Thymus (tissue), 14 donors: ENCODE measurements at places on chromosomes 4 and X. TPM values are rescaled to one million over a fixed set of nuclear protein-coding genes. Genes with fewer than 3 reads are reported as not detected.

- no peak within 1 kb of the TSS for H3K4me3 ChIP-seq
- no peak for DNase-seq
- H3K36me3 ChIP-seq: no peaks in the 10 kb centered on the region
- no peaks in the 10 kb centered on the region for H3K4me1 ChIP-seq
These were observed at the start of gene LRRC66 for GRCh38 chr4:52019936-52020657. Gene LRRC66, minus strand, starts transcription at chr4:52020363. Its CDS starts 2,750 bp downstream, at chr4:52017613.

- H3K27me3 ChIP-seq: no peaks in the 10 kb centered on the region
- H3K4me1 ChIP-seq: no peaks in the 10 kb centered on the region
- no peak for DNase-seq
- H3K36me3 ChIP-seq: no peaks in the 10 kb centered on the region
These were observed 129.8 kb downstream of the MXRA5 start for GRCh38 chrX:3216581-3217180.

DNA sequence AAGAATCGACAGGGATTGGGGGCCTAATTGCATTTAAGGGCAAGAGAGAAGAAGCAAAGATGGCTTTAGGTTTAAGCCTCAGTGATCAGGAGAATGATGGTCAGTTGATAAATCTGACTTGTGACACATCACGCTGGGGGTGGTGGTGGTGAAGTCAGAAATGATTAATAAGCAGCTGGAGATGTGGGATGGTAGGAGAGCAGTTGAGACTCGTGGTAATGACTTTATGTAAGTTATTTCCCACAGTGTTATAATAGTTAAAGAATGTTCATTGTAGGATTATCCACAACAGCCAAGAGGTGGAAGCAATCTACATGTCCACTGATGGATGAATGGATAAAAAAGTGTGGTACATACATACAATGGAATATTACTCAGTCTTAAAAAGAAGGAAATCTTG lies 178.9 kb upstream of the GPC4 start:
- no peaks in the 10 kb centered on the region for H3K36me3 ChIP-seq
- H3K27ac ChIP-seq: no peak overlapping the region
- H3K4me1 ChIP-seq: no peaks in the 10 kb centered on the region
- no peak overlapping the region for H3K4me3 ChIP-seq
- no peaks in the 10 kb centered on the region for H3K27me3 ChIP-seq

- H3K27ac ChIP-seq: no peak overlapping the region
- H3K4me3 ChIP-seq: no peak overlapping the region
- no peaks in the 10 kb centered on the region for H3K36me3 ChIP-seq
- H3K27me3 ChIP-seq: no peaks in the 10 kb centered on the region
- no peaks in the 10 kb centered on the region for H3K4me1 ChIP-seq
- no peak for DNase-seq
These were observed 888.2 kb downstream of the RAB28 start for GRCh38 chr4:12595986-12596385.

DNA sequence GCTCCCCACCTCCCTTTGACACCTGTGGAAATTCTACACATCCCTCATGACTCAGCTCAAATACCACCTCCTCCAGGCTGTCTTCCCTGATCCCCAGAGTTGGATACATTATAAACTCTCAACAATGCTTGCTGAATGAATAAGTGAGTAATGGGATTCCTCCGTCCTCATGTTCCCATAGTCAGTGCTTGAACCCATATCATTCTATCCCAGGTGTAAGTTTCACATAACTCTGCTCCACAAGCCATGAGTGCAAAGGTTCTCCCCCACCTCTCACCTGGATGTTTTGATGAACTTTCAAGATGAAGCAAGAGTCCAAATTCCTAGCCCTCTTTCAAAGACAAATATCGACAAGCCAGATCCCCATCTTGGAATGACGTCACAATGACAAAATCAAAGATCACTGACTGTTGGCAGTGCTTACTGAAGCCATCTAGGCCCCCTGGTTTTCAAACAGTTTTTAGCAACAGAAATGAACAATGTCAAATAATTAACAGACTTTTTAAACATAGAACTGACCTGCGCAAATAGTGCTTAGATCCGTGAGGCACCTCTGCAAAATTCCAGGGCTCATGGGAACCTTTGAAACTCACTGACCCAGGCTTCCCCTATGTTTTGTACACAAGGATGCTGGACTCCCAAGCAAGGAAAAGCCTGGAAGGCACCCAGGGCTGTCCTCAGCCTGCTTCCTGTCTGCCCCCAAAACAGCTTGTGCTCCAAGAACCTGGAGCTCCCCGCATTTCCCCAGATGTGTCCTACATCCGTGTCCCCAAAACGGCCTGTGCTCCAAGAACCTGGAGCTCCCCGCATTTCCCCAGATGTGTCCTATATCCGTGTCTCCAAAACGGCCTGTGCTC lies 4.0 kb downstream of the SLC2A9 start:
- peaks cover 3% of the 10 kb centered on the region for H3K4me1 ChIP-seq
- no peak overlapping the region for H3K27ac ChIP-seq
- H3K4me3 ChIP-seq: no peak overlapping the region

DNA sequence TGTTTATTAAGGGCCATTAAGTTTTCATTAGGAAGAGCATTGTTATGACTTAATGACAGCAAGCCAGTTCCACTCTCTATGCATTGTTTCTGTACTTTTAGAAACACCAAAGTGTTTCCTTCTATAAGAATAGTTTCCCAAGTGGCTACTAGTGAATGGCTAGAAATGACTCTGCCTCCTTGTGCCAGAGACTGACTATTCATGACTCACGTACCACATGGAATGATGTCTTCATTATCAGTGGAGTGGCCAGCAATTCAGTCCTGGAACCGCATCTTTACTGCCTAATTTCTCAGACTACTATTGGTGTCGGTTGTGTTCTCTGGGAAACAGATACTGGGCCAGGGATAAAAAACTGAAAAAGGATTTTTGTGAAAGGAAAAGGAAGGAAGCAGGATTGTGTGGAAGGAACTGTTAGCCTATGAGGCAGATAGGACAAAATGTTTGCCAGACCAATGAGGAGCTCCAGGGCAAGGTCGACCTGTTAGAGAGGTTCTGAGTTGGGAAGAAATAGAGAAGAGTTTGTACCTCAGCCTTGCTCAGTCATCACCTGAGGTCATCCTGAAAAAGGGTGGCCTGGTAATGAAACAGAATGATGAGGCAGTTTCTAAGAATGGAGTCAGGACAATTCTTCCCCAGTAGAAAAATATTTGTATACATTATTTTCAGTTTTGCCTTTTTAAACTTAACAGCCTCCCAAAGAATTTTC lies 218.6 kb downstream of the SPCS3 start:
- no peak overlapping the region for H3K27ac ChIP-seq
- H3K27me3 ChIP-seq: no peaks in the 10 kb centered on the region
- H3K4me1 ChIP-seq: no peaks in the 10 kb centered on the region
- H3K36me3 ChIP-seq: no peaks in the 10 kb centered on the region
- no peak overlapping the region for H3K4me3 ChIP-seq

DNA sequence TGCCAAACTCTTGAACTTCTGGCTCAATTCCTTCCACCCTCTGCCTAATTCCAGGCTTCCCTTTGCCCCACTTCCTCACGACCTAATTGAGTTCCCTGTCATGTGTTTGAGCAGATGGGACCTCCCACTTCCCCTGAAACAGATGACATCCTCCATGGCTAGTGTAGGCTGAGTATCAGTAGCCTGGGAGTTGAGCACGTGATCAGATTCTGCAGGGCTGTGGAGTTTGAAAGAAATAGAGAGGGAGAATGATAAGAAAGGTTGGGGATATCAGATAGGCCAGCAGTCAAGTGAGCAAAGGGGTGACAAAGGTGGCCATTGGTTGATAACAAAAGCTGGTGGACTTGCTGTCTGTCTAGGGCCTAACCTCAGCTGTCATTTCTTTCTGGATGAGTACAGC lies 18.8 kb upstream of the NWD2 start:
- H3K27ac ChIP-seq: no peak overlapping the region
- no peaks in the 10 kb centered on the region for H3K36me3 ChIP-seq

DNA sequence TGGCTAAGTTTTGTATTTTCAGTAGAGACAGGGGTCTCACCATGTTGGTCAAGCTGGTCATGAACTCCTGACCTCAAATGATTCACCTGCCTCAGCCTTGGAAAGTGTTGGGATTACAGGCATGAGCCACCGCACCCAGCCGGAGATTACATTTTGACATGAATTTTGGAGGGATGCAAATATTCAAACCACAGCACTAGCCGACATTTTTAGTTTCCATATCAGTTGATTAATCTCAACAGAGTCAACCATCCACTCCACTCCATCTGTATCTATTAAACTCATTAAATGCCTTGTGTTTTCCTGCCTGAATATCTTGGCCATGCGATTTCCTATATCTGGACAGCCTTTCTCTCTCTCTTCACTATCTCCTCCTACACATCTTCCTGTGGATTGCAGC lies 64.1 kb upstream of the PDGFRA start:
- no peaks in the 10 kb centered on the region for H3K27me3 ChIP-seq
- DNase-seq: no peak
- H3K4me1 ChIP-seq: no peaks in the 10 kb centered on the region
- H3K27ac ChIP-seq: no peak overlapping the region
- no peaks in the 10 kb centered on the region for H3K36me3 ChIP-seq
- H3K4me3 ChIP-seq: no peak overlapping the region

DNA sequence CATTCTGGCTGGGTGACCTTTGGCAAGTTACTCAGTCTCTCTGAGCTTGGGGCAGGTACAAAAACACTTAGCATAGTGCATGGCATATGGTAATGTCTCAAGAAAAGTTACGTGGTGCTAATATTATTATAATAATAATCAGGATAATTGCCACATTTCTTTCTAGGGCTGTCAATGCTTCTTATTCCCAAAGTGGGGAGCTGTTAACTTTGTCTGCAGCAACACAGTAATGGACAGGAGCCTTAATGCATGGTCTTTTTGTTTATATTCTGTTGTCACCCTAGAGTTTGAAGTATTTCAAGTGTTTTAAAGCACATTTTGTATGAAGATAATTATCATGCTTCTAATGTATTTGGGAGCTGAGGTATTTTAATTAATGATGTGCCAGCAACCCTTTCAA lies 121.8 kb downstream of the FHIP1A start:
- DNase-seq: no peak
- no peaks in the 10 kb centered on the region for H3K27me3 ChIP-seq
- H3K4me3 ChIP-seq: no peak overlapping the region
- H3K27ac ChIP-seq: no peak overlapping the region

DNA sequence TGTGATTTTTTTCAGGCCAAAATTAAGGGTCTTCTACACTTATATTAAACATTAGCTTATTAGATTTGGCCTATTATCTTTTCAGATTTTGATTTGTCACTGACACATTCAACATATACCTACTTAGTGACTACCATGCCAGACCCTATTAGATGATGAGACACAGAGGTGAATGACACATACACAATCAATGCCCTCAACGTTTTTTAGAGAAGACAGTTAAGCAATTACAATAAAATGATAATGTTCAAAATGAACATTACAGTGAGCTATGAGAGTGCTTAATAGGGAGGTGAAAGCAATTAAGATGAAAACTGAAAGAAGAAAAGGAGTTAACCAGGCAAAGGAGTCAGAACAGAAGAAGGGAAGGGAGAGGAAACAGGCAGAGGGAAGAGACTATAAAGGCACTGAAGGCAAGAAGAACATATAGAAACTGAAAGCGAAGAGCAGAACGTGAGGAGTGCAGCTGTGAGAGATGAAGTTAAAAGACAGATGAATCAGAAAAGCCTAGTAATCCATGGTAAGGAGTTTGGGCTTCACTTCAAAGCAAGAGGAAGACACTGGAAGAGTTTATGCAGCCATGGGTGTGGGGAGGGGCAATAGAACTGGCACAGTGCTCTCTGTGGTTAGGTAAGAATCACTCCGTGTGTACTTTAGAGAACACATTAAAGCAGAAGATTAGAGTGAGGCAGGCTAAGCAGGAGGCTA lies 119.0 kb downstream of the REELD1 start:
- no peak overlapping the region for H3K4me3 ChIP-seq
- H3K36me3 ChIP-seq: no peaks in the 10 kb centered on the region
- no peaks in the 10 kb centered on the region for H3K27me3 ChIP-seq
- no peak overlapping the region for H3K27ac ChIP-seq
- peaks cover 8% of the 10 kb centered on the region for H3K4me1 ChIP-seq

DNA sequence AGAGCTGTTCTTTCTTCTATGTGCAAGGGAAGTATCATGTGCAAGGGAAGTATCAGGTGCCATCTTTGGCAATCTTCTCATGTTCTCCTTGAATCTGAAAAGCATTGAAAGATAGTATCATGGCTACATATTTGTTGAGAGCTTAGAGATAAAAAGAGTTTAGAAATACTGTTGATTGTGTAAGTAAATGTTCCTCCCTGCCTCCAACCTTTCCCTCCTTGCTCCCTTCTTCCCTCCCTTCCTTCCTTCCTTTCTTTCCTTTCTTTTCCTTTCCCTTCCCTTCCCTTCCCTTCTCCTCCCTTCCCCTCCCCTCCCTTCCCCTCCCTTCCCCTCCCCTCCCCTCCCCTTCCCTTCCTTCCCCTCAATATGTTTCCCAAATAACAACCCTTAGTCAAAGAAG lies 108.7 kb downstream of the GBA3 start:
- H3K27me3 ChIP-seq: no peaks in the 10 kb centered on the region
- no peak for DNase-seq
- no peak overlapping the region for H3K4me3 ChIP-seq

GRCh38 chr4:61182915-61183314 lies 17.2 kb upstream of the ADGRL3 start:
- H3K4me3 ChIP-seq: no peak overlapping the region
- H3K27me3 ChIP-seq: no peaks in the 10 kb centered on the region
- no peak for DNase-seq
- no peaks in the 10 kb centered on the region for H3K4me1 ChIP-seq
- no peak overlapping the region for H3K27ac ChIP-seq

GRCh38 chr4:1175635-1176229 lies 3.3 kb upstream of the SPON2 start:
- peaks cover 17% of the 10 kb centered on the region for H3K4me1 ChIP-seq
- no peak for DNase-seq
- H3K27ac ChIP-seq: no peak overlapping the region
- peaks cover 25% of the 10 kb centered on the region for H3K27me3 ChIP-seq

DNA sequence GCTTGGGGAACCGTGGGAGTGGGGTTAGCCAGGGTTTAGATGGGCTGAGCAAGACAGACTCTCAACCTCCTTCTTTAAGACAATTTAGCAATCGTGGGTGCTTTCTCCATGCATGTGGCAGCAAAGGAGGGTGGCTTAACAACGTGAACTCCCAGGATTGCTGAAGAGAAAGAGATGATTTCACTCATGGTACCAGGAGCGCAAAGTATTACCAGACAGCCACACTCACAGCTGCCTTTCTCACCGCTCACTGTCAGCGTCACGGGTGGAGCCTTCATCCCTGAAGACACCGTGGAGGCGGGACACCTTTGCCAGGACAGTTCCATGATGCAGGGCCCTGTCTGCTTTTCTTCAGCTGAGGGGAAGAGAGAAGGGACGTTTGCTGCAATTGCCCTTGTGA lies 212.5 kb upstream of the PSAPL1 start:
- no peak overlapping the region for H3K4me3 ChIP-seq
- peaks cover 6% of the 10 kb centered on the region for H3K27me3 ChIP-seq
- H3K4me1 ChIP-seq: no peaks in the 10 kb centered on the region
- no peaks in the 10 kb centered on the region for H3K36me3 ChIP-seq
- DNase-seq: no peak

GRCh38 chr4:2650276-2650675 lies 105.9 kb downstream of the TNIP2 start:
- H3K4me1 ChIP-seq: no peaks in the 10 kb centered on the region
- H3K36me3 ChIP-seq: peaks cover 59% of the 10 kb centered on the region
- H3K4me3 ChIP-seq: no peak overlapping the region
- H3K27ac ChIP-seq: no peak overlapping the region
- H3K27me3 ChIP-seq: no peaks in the 10 kb centered on the region
- DNase-seq: no peak

ADGRL3 gene
- 0.82 TPM for polyA plus RNA-seq

MAGEB17 gene
- 0.02 TPM for polyA plus RNA-seq

FABP2 gene
- polyA plus RNA-seq: 1.9 TPM

TFE3 gene
- polyA plus RNA-seq: 27.1 TPM

TCEAL8 gene
- polyA plus RNA-seq: 116 TPM

PCSK1N gene
- 0.55 TPM for polyA plus RNA-seq

AMBN gene
- polyA plus RNA-seq: 0.84 TPM

CT47B1 gene
- polyA plus RNA-seq: not detected
